ENCODE measurements at places on chromosomes 1 and 21.

GRCh38 chr1:54864460-54865208 lies 22.4 kb downstream of the DHCR24 start:
- no peak for DNase-seq

GRCh38 chr1:237179503-237179902 lies 137.5 kb downstream of the RYR2 start:
- DNase-seq = no peak

GRCh38 chr1:224348137-224348536 lies 8.5 kb upstream of the CNIH4 start:
- no peak for DNase-seq

DNA sequence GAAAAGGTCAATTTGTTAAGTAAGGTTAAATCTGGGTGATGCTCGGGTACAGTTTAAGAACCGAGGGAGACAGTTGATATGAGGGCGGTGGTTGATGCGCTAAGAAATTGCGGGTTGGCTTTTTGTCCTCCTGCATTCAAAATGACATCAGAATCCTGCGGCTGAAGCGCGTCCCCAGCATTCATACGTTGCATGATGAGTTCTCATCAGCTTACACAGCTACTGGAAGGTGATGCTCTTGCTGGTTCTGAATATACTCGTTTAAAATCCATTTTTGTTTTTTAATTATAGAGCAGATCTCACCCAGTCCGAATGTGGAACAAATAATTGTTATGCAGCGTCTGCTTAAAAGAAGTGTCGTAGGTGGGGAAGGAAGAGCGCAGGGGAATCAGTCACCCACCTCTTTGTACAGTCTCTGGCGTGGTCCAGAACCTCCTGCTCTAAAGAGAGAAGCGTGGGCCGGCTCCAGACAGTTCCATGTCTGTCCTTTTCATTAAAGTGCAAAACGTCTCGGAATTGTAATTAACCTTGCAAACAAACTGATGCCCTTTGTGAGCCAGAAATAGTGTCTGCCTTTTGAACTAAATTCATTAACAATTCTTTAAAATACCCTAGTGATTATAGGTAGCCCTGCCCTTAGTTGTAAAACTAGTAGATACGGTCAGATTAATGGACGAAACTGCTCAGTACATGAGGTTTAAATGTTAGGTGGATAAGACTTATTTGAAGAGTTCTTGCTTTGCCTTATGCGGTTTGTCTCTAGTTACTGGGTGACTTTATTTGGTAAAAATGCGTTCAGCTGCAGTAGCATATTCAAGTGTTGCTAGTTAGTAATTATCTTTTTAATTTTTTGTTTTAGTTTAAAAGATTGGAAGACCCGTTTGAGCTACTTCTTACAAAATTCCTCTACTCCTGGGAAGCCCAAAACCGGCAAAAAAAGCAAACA lies 741 bp downstream of the RGS2 start:
- peak; percentile 39 for DNase-seq

DNA sequence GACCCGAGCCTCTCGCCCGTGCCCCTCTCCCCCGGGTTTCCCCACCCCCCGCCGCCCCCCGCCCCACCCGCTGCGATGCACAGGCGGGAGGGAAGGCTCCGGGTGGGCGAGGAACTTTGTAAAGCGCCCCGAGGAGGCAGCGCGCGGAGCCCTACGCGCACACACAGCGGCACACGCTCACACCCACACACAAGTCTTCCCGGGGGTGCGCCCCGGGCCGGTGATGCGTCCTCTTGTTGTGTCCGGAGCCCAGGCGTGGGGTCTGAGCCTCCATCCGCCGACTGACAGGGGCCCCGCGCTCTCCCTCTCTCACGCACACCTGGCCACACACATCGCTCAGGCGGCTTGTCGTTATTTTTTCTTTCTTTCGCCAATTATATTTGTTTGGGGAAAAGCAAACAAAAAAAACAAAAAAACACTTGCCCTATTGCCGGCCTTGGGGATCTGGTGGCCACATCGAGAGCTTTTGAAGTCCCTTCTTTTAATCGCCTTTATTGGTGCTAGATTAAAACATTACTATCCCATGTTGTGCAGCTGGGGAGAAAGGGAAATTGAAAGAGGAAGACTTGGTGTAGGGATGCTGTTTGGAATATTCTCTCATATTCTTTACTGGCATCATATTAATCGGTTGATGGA lies 770 bp downstream of the NTNG1 start:
- no peak for DNase-seq

DNA sequence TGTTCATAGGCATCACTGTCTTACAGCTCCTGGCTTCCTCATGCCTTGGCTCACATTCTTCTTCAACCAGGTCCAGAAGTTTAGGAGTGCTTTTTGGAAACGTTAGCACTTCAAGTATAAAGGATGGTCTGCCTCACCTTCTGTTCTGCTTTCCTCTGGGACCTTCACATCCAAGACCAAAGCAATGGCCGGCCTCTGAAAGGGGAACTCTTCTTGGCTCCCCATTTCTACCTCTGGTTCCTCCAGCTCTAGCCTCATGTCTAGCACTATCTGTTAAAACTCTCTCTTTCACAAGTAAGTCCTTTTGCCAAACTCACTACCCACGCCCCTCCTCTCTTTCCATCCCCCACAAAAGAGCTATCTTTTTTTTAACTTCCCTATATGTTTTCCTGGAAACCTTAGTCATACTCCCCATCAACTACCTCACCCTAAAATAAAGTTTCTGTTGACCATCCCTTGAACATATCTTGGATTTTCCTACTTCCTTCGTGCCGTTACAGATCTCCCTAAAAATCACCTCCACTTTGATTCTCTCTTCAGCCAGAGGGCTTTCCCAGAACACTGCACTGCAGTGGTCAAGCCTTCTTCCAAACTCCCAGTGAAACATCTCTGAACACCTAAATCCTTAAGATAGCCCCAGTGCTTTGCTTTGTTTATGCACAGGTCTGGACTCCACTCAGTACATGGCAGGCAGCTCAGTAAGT lies 7.9 kb downstream of the SORT1 start:
- DNase-seq = no peak

GRCh38 chr1:70706381-70707037 lies 295.4 kb downstream of the CTH start:
- DNase-seq = no peak

GRCh38 chr1:93615582-93616150 lies 66.0 kb downstream of the BCAR3 start:
- DNase-seq = no peak

DNA sequence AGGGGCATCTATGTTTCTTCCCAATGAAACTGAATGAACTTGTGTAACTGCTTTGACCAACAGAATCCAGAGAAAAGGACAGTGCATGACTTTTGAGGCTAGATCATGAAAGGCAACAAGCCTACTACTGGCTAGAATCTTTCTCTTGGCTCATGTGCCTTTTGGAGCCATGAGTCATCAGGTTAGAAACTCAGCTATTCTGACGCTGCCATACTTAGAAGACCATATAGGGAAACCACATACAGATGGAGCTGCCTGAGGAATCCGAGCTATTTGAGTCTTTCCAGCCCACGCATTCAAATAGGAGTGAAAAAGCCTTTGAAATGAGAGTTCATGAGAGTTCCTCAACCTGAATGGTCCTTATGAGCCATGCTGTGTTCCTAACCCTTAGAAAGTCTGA lies 738.5 kb upstream of the CHRM3 start:
- DNase-seq = no peak

GRCh38 chr1:38502758-38503157 lies 356.8 kb downstream of the RRAGC start:
- no peak for DNase-seq

DNA sequence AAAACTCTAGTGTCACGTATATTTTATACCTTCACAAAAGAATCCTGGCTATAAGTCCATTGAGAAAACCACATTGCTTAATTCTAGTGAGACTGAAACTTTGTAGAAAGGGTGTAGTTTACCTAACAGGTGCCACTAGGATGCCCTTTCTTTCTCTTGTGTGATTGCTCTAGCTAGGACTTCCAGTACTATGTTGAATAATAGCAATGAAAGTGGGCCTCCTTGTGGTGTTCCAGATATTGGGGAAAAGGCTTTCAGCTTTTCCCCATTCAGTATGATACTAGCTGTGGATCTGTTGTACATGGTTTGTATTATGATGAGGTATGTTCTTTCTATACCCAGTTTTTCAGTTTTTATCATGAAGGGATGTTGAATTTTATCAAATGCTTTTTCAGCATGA lies 39.7 kb upstream of the CHODL start:
- DNase-seq = no peak
